ENCODE measurements at places on chromosomes 7 and 10.
A peak's percentile ranks its signal among the peaks of the same experiment; 100 is the strongest.

DNA sequence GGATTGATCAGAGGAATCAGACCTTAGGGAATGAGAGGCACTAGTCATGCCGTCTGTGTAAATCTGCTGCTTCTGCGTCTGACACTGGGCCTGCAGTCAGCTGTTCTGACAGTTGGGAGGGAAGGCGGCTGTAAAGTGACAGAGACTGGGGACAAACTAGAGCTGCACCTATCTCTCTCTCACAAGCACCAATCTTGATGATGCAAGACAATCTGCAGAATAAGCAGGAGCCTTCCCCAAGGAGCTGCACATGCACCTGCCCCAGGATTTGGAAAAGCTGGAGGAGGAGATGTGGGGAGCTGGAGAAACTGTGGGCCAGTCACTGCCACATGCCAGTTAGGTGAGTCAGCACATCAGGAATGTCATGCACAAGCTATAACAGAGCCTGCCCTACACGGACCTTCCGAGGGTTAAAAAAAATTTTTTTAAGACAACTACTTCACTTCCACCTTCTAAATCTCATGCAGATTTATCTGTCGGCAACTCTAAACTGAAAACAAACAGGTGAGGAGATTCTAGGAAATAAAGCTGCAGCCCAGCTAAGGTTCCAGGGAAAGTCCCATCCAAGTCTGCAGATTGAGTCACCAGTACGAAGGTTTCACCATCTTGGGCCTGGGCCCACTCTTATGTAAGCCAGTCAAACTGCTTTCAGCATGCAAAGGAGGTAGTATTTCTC is 39.2 kb downstream of the ENO4 start:
- DNase-seq, result no peak

DNA sequence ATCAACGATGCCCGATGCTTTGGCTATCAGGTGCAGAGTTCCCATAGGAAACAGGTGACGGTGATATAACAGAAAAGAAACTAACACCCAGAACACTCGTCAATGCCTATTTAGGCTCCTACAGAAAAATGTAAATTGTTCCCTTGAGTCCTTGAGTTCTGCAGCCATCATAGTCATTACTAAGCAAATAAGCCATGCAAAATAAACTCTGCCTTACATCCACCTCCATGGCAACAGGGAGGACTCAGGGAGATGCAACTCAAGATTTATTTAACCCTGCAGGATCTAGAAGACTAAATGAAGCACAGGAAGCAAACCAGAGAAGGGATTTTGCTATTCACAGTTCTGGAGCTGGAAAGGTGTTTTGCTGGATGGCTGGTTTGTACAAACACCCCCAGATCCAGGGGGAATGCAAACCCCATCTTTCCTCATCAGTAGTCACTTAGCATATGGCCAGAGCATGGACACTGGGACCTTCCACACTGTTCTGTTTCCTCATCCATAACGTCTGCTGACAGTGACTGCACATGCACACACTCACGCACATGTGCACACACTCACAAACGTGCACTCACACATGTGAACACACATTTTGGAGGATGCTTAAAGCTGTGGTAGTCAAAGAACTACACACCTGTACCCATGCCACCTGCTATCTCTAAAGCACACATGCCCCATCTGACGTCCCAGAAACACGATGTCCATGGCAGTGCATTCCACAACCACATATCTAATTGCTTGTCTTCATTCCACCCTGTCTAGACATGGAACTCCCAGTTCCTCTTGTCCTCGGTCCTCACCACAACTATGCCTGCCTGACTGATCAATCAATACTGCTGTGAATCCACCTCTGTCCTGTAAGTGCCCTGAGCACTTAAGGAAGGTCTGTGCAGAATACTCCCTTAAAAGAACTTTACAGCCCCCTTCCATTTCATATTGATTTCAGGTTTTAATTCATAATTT is 178.2 kb downstream of the COBL start:
- peak; percentile 40 for DNase-seq

- DNase-seq, result no peak
Observed at GRCh38 chr10:46523119-46523961, 33.1 kb downstream of the GPRIN2 start.

DNA sequence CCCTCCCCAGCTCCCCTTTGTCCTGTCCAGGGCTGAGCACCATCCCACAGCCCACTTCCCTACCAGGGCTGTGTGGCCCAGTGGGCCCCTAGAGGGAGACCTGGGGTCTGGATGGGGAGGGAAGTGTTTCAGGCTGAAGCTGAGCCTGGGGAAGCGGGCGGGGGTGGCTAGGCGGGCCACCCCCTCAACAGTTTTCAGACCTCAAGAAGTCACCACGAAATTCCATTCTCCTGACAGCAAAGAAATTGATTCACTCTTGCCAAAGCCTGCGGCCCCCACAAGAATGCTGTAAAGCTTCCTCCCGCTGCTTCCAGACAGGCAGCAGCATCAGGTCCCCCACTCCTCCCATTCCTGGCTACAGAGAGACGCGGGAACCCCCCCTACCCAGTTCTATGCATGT is 2.5 kb upstream of the LFNG start:
- no peak for DNase-seq

GRCh38 chr7:496528-497295 is 22.9 kb downstream of the PDGFA start:
- no peak for DNase-seq

Measured in COR-L47 (cell line).